Umbilical cord (tissue), 2 donors: ENCODE measurements at places on chromosomes 1 and 21.
A peak's percentile ranks its signal among the peaks of the same experiment; 100 is the strongest.

DNA sequence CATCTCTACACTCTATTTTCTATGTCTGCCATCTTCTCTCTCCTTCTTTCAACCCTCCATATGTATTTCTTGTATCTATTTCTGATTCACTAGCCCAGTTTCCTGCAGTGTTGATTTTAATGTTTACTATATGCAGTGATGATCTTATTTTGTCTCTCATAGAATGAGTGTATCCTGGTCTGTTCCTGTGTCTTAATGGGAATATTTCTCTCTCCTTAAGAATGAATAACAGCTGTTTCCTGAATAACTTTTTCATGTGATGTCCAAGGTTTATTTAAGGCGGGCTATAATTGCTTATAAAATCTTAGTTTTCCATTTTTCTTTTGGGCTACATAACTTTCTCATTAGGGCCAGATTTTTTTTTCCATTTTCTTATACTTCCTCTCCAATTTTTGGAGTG, 144.5 kb downstream of the C1orf21 start:
- DNase-seq, result no peak

- DNase-seq, result no peak
These were observed 5.6 kb downstream of the CRCT1 start for GRCh38 chr1:152519851-152520250.

- DNase-seq, result peak; percentile 97
These were observed 308.2 kb downstream of the DISC1 start for GRCh38 chr1:231934797-231935196.

DNA sequence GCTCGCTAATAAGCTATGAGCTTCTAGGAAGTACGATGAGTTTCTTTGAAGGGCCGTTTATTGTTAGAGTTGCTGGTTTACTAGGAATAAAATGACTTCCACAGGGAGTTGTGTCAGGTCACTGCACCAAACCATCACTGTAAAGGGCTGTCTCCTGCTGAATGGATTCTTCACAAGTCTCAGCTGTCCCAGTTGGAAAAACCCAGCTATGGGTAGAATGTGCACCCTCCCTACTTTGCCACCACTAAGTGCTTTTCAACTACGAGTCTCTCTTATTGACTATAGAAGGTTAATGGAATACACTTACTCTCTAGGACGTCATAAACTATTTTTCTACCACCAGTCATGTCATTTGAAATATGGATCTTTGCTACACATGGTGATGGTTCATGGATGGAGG, 94.8 kb upstream of the BMP8A start:
- no peak for DNase-seq

GRCh38 chr1:41891199-41891896, 27.4 kb downstream of the HIVEP3 start:
- no peak for DNase-seq

DNA sequence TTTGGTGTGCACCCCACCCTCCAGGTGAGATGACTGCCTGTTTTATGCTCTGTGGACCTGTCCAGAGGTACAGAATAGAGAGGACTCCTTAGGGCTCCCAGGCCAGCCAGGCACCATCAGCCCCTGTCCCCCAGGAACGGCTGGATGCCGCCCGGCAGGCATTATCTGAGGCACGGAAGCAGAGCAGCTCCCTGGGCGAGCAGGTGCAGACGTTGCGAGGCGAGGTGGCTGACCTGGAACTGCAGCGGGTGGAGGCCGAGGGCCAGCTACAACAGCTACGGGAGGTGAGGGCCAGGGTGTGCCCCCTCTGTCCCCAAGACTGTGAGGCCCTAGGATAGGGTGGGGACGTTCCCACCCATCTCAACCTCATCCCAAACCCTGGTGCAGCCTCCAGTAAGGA, 10.8 kb downstream of the MFAP2 start:
- no peak for DNase-seq

DNA sequence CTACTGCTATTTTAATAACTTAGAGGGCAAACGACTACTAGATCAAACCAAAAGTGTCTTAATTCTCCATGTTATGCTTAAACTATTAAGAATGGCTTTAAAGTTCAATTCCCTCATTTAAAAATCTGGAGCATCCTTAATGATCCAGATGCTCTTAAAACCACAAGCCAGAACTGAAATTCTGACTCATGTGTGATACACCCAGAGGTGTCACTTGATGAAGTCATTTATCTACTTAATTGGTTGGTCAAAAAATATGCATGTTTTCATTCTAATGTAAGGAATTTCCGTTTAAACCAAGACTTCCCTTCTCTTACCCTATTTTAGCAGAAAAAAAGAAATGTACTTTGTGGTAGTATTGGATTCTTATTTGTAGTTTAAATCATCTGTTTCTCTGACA, 1261.2 kb upstream of the B3GALT2 start:
- DNase-seq, result no peak

DNA sequence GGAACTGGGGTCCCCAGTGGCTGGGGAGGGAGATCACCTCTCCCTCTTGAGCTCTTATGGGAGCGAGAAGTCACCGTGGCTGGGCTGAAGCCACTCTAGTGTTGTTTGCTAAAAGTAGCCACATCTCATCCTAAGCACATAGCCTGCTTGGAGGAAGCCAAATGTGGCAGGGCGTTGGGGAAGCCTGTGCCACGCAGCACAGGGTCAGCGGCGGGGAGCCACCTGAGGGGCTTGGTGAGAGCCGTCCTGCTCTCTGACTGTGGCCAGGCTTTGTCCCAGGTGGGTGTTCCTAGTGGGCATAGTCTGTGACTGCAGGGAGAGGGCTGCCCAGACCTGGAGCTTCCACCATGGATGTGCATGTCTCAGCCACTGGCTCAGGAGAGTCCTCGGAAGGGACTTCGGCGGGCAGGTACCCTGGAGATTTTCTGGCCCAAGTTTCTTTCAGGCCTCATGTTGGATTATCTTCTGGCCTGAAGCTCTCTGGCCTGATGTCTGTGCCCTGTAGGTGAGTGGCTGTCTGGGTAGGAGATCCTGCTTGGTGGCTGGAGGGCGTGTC, 38.9 kb downstream of the MORN1 start:
- DNase-seq, result no peak

DNA sequence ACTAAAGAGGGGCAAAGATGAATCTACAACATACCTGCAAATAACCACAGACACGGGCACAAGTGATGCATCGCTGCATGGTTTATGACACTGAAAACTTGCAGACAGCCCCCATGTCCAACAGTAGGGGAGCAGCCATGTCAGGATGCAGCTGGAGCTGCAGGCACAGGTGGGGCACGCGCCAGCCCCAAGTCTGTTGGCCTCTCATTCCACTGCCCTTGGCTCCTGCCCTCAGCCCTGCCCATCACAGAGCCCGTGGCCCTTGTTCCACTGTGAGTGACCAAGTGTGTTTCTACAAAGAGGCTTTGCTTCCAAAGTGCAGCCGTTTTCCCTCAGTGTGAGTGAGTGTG, 3.2 kb upstream of the PADI4 start:
- no peak for DNase-seq

DNA sequence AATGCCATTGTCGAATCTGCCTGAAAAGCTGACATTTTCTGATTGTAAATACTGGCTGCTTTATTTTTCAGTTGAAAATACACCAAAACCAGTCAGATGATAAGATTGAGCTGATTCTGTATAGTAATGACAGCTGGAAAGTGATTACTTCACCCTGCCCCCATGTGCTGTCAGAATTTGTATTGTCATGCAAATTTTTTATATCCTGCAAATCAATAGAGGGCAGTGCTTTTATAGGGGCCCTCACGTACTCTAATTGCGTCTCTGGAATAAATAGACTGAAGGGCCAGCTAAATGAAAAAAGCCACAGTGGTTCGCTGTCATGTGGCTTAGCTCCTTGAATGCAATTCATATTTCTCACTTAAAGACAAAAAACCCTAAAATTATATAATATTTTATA, 208.6 kb downstream of the LHX8 start:
- no peak for DNase-seq

- no peak for DNase-seq
These were observed 9.0 kb downstream of the BLACAT1 start for GRCh38 chr1:205446828-205447227.

DNA sequence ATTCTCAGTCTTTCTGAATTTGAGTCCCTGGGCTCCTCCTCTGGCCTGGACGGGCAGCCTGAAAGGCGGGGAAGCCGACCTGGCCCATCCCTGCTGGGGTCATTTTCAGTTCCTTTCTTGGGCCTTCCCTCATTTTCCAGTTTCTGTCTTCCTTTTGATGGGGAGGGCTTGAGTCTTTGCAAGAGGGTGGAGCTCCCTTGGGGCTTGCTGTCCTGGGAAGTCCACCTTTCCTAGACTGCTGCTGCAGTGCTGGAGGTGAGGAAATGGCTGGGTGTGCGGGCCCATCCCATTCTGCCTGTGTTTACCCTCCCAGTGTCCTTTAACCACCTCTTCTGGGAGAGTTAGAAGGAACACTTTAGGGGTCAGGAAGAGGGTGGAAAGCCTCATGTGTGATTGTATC, 40.4 kb upstream of the SYNC start:
- DNase-seq, result no peak

GRCh38 chr1:161962091-161962887, 61.4 kb downstream of the OLFML2B start:
- DNase-seq, result peak; percentile 67

- peak; percentile 79 for DNase-seq
These were observed 31.2 kb downstream of the DNTTIP2 start for GRCh38 chr1:93847811-93848288.

GRCh38 chr1:63545780-63546179, 22.5 kb downstream of the EFCAB7 start:
- DNase-seq, result no peak

GRCh38 chr1:151199873-151200581, 1.7 kb downstream of the PIP5K1A start:
- peak; percentile 67 for DNase-seq

DNA sequence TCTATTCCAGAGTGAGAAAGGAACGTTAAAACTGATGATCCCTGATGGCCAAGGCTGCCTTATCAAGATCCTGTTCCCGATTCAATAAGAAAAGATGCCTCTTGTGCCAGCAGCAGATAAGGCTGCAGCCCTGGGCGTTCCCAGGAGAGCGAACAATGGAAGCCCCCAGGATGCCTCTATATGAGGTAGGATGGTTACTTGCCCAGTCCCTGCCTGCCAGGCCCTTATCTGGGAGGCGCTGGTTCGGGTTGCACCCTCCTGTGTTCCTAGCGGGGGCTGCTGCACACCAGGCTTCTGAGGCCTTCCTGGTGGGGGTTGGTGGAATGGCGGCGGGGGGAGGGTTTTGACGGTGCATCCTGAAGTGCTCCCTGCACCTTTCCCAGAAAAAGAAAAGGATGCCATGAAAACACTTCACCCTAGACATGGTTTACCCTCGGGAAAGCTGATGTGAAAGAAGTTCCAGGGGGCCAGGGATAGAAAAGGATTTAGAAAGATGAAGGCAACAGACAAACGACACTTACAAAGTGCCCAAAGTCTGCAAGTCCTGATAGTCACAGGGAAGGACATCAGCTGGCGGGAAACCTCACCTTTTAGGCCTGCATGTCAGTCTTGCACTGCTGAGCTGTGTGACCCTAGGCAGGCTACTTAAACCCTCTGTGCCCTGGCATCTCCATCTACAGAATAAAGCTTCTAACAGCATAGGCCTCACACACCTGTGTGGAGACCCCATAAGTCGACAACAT, 100.3 kb downstream of the KCNJ15 start:
- no peak for DNase-seq

GRCh38 chr1:36829066-36829465, 205.2 kb downstream of the GRIK3 start:
- DNase-seq, result no peak

DNA sequence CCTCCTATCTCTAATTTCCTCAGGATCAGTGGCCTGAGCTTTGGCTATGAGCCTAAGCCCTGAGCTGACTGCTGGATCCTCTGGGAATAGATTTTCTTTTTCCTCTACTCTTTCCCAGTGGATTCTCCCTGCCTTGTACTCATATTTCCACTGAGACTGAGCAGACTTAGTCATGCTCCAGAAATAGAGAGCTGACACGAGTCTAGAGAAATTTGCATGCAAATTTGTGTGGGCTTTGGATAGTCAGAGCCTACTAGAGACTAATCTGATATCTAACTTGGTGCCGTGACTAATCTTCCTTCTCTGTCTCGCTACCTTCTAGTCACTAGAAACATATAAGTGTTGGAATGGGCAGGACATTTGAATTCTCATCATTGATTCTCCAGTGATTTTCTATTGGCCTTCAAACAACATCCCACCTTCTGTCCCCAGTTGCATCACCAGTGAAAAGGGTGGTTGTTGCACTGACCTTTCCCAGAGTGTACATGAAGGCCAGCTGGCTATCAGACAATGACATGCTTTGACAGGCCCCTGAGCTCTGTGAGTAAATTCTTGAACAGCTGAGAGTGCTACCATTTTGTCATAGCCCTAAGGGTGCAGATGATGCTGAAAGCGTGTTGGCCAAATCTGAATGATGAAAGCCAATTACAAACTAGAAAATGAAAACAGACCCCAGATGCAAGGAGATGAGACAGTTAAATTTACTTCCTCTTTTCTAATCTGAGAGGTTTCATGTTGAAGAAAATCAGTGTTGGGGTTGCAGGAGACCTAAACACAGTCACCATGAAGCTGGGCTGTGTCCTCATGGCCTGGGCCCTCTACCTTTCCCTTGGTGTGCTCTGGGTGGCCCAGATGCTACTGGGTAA, at the start of gene FCRLA:
Gene FCRLA, plus strand, starts transcription at position 748 of the 866 bp plus-strand sequence. Its CDS starts 36 bp downstream, at position 784.
- DNase-seq, result peak; percentile 58

GRCh38 chr21:27534206-27534605, 567.3 kb upstream of the ADAMTS5 start:
- DNase-seq, result peak; percentile 18

GRCh38 chr1:167452483-167452882, 65.8 kb downstream of the CD247 start:
- DNase-seq, result no peak

DNA sequence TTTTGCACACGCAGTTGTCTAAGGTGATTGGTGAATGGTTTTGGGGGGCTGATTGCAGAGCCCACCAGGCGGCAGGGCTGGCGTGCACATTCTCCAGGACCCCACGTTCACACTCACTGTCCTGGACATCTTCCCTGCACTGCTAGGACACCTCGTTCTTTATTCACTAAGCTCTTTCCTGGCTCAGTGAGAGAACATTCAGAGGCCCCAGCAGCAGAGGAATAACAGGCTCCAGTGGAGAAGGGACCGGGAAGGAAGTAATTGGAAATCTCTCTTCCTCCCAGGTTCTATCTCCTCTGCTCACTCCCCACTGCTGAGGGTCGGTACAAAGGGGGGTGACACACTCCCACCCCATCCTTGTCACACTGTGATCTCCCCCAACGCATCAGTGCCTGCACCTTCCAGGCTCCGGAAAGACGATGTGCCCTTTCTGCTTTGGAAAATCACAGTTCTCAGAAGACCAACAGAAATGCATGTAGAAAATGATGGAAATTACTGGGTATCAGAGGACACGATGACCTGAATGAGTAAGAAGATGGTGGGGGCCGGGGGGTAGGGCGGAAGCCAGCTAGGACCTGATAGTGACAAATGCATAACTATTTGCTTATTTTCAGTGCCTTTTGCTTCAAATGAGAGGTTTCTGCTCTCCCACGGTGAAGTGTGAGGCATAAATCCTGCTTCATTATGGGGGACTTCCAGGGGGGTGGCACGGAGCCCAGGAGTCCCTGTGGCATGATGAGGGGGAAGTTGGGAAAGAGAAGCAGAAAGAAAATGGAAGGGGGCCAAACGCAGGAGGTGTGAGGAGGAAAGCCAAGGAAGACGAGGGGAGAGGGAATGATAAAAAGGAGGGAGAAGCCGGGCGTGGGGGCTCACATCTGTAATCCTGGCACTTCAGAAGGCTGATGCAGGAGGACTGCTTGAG, 25.2 kb upstream of the KIF26B start:
- DNase-seq, result no peak
